ENCODE measurements at places on chromosomes 2 and 18.

- DNase-seq, result no peak
Measured at GRCh38 chr2:134372141-134372540, 118.3 kb downstream of the MGAT5 start.

DNA sequence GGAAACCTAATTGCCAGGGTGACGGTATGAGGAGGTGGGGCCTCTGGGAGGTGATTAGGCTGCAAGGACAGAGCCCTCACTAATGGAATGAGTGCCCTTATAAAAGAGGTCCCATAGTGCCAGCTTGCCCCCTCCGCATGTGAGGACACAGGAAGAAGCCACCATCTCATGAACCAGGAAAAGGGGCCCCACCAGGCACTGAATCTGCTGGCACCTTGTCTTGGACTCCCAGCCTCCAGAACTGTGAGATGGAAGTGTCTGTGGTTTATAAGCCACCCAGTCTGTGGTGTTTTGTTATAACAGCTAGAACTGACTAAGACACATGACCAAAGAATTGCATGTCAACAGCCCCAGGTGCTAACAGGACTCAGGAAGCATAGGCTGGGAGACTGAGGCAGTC is 214.3 kb downstream of the MGAT5 start:
- no peak for DNase-seq

DNA sequence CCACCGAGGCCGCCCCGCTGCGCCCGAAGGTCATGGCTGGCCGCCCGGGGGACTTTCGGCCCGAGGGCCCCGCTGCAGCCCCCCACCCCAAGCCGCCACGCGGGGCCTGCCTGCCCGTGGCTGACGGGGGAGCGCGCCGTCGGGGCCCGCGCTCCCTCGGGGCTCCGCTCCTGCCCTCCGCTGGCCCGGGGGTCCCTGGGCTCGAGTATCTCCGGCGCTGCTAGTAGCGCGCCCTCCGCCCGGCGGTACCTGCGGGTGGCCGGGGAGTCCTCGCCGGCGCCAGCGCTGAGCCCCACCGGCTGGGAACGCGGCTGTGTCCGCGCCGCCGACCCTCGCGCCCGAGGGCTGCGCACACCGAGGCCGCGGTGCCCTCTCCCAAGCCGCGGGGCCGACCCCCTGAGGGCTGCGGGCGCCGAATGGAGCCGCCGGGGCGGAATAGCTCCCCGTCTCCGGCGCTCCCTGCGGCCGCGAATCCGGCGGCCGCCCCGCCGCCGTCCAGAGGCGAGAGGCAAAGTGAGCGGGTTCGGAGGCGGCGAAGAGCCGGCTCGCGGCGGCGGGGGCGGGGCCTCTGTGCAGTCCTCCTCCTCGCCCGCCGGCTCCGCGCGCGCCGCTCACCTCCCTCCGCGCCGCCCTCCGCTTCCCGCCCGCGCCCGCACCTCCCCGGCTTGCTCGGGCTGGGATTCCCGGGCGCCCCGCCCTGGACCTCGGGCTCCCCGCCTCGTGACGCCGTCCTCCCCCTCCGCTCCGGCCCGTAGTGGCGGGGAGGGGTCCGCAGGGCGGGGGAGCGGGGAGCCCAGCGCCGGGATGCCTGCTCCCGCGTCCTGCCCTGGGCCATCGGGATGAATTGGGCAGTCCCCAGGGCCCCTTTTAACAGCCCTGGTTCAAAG is at the start of gene KCNG3:
TSS of gene KCNG3 (minus strand) at position 515 of the 887 bp plus-strand sequence. CDS start at position 34, 481 bp downstream.
- peak; percentile 46 for DNase-seq

GRCh38 chr2:86396291-86396785 is 44.8 kb upstream of the KDM3A start:
- no peak for DNase-seq

DNA sequence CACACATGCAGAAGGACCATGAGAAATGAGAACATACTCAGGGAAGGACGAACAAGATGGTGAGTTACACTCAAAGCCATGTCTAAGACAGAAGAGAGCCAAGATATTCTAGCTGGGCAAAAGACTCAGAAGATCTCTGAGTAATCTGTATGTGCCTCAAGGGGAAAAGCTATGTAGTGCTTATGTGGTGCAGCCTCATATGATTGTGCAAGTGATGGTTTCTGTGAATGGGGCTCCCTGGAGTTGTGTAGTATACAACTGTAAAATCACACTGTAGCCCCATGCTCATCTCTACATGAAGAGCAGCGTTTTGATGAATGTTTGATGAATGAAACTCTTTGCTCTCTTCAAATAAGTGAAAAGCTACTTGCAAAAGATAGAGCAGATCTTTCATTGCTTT is 57.5 kb downstream of the OSR1 start:
- no peak for DNase-seq

- DNase-seq, result no peak
Measured at GRCh38 chr2:71727562-71727961, 274.2 kb downstream of the DYSF start.

DNA sequence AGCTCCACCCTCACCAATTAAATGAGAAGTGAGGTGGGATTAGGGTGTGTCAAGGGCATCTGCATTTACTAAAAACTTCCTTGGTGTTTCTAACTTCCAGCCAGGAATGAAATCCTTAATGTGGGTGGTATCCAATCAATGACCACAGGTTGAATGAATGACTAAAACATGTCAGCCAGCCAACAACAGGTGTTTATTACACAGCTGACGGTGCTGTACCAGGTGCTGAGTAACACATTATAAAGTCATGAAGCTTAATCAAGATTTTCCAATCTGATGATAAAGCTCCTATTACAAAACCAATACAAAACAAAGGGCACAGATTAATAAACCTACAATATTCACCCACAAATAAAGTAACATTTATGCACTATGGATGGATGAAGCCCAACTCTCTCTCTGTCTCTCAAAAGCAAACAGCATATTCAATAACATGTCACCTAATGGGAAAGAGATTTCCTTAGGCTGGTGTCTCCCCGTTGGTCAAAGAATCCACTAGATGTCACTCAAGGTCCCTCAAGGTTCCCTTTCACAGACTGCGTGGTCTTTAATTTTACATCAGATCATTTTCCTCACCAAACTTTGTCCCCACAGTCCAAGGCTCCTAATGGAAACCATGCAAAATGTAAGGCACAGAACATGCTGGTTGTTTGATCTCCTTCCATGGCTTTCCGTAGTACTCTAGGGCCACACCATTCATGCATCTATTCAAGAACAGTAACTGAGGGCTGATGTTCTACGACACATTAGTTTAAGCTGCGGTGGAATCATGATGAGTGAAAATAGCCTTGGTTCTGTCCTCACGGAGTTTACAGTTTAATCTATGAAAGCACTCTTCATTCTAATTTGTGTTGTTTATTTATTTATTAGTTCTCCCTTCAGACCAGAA is 6.4 kb upstream of the PTPN4 start:
- peak; percentile 10 for DNase-seq

- DNase-seq, result no peak
Measured at GRCh38 chr2:28633746-28634145, 117.9 kb upstream of the PPP1CB start.

DNA sequence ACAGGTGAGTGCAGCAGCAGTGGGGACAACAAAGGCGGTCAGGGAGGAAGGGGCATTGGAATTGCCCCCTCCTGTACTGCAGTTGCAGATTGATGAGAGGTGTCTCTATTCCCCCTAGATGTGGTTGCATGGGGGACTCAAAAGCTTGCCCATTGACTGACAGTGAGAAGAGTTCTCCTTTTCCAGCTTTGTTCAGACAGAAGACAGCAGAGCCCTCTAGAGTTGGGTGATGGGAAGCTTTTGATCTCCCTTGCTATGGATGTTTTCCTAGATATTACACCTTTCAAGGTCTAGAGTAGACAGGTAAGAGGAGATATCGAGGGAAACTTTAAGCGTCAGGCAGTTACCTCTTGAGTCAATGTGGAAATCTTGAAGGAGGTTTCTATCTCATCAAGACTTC is 2.9 kb downstream of the PROKR1 start:
- no peak for DNase-seq

DNA sequence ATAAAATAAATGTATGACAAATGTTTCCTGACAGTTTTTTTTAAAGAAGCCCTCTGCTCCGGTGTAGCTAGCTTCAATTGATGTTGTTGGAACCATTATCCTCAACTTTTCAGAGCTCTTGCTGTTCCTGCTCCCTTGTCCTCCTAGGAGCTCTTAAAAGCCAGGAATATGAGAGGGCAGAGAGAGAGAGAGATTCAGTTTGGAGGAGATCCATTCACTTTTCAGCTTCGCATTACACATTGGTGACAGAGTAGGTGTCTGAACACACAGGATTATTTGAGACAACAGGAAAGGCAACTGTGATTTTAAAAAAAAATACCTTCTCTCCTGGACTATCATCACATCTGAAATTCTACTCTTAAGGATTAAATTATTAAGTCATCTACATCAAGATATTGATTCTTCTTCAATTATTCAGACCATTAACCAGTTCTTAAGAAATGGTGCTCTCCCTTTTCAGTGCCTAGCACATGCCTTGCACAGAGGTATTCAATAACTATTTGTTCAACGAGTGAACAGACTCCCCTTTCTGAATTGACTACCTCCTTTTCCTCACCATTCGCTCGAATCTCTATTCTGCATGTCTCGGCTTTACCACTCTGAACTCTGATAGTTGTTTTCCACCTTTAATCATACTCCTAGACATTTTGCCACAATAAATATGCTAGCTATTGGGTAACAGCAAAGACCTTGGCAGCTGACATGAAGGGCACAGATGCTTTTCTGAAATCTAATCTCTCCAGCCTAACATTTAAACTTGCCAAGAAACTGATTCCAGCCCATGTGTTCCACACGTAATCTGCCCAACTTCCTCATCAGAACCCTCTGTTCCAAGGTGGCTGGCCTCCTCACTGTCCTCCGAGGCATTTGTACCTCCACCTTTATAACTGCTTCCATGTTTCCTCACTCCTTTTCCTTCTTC is 28.6 kb upstream of the SLC35F5 start:
- no peak for DNase-seq

- no peak for DNase-seq
Measured at GRCh38 chr2:118577202-118577601, 270.2 kb downstream of the EN1 start.

DNA sequence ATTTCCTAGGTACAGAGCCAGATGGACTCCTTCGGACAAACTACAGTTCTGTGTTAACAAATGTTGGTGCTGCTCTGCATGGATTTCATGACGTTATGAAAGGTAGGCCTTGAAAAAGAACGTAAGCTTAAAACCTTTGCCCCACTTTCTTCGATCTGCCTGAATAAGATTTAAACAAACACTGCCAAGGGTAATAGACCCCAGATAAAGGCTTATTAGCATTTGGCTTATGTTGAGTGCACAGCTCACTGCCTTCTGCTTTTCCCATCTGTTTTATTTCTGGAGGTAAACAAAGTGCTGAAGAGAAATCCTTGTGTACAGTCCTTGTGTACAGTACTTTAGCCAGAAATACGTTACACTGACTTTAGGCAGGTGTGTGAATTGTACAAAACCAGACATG is 50.0 kb upstream of the STON1 start:
- DNase-seq, result no peak

- no peak for DNase-seq
Measured at GRCh38 chr2:113700186-113700841, 56.1 kb downstream of the SLC35F5 start.

GRCh38 chr2:169360984-169361705 is 1.2 kb downstream of the LRP2 start:
- no peak for DNase-seq

- DNase-seq, result no peak
Measured at GRCh38 chr18:9876867-9877654, 8.7 kb upstream of the TXNDC2 start.

DNA sequence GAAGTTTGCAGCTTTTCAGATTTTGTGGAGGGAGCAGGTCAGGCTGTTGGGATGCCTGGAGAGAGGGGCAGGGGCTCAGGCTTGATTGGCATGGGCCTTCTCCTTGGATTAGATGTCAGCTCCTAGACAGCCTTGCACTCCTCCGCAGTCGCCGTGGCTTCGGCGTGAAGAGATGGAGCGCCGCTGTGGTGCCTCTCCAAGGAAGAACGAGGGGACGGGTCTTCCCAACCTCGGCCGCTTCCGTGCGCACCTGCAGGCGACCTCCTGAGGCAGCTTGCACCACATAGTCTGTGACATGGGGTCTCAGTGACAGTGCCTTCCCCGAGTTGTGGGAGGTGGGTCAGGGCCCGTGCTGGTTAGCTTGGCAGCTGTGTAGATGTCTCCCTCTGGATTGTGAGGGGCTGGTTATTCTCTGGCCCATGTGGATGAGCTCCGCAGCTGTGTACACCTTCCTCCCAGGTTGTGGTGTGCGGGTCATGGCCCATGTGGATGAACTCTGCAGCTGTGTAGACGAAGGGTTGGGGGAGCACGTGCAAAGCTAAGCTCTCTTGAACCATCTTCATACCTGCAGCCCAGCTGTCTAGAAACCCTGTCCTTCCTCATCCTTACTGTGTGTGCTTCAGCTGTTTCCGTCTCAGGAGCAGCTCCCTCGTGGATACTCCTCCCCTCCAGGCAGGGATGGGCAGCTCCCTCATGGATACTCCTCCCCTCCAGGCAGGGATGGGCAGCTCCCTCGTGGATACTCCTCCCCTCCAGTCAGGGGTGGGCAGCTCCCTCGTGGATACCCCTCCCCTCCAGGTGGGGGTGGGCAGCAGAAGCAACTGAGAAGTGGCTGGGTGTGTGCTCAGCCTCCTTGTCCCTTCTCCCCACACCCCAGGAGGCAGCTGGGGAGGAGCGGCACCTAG is 170.3 kb downstream of the LDLRAD4 start:
- no peak for DNase-seq

DNA sequence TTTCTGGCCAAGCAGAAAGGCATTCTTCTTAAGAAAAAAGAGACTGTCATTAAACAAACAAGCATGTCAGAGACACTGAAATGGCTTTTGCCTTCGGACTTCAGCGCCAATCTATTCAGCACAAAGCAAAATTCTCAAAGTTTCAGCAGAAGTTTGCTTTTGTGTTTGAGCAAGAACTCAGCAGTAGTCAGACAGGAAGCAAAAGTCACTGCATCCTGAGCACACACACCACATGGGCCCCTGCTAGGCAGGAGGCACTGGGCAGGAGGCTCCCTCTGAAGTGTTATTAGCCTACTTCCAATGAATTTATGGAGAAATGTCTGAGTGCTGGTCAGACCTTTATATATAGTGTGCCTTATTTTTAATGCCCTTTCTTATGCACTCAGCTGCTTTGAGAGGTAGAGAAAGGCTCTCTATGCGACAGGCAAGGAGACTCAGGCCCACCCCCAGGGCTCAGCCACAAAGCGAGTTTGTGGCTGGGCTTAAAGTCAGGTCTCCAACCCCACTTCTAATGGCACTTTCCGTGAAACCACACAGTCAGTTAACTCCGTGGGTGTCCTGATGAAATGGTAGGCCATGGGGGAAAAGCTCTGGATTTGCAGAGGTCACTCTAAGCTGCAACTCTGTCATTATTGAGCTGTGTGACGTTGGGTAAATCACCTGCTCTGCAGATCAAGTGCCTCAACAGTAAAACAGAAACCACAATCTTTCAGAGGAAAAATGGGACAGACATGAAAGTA is 161.0 kb upstream of the TMEM200C start:
- DNase-seq, result no peak

DNA sequence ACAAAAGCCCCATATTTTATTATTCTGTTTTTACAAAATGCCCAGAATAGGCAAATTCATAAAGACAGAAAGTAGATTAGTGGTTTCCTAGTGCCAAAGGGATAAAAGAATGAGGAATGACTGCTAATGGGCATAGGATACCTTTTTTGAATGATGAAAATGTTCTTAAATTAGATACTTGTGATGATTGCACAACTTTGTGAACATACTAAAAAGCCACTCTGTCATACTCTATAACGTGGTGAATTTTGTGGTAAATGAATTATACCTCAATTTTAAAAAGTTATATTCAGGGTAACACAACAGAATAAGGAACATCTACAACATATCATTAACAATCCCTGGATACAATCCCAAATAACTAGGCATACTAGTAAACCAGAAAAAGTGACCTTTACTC is 9.1 kb upstream of the FBLN7 start:
- DNase-seq, result no peak

GRCh38 chr18:35736696-35737095 is 155.2 kb downstream of the GALNT1 start:
- no peak for DNase-seq

- no peak for DNase-seq
Measured at GRCh38 chr2:156590085-156590739, 154.0 kb downstream of the GPD2 start.

Data from activated CD8-positive, alpha-beta memory T cell treated with anti-CD3 and anti-CD28 coated beads for 4 hours (primary cell).